ENCODE measurements at places on chromosomes 6 and 20.

GRCh38 chr20:47956268-47956995 lies 171.2 kb upstream of the SULF2 start:
- no peak for DNase-seq

DNA sequence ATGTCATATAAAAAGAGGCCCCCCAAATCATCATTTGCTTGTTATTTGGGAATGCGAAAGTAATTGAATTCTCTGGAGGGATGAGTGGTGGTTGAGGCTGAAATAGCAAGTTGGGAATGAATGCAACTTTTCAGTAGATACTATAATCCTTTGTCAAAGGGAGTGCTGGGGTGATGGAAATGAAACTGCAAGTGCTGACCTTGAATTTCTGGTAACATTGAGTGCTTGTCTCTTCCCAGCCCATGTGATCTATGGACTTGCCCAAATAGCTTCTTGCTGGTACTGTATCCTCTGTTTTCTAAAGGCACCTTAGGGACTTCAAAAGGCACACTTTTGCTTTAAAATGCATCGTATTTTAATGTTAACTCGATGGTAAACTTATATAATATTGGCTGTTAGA lies 14.8 kb downstream of the PAQR8 start:
- no peak for DNase-seq

DNA sequence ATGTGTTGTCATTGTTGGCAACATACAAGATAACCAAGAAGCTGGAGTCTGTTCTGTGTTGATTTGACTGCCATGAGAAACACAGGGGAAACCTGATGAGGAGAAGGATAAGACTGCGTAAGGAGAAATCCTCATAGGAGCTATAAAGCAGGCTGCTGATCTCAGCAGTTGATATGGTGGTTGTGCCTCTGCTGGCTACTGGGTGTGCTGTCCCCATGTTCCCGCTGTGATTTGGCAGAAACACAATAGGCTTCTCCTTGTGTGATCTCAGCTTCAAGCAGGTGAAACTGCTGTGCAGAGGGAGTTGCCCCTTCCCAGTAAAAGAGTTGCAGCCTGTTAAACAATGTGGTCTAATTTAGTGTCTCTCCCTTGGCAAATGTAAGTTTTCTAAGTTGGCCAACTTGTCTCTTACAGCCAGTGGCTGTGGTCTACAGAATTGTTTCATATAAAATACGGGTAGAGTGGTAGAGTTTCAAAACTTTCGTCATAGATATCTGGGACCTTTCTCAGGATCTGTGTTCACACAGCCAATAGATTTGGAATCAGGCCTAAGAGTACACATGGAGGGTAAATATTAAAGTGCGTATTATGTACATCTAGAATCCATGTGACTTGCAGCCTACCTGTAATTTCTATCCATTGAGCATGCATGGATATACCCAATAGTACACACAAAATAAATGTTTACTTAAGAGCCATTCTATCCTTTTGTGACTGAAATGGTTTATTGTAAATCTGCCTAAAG lies 78.4 kb downstream of the RNF144B start:
- no peak for DNase-seq

- no peak for DNase-seq
Measured at GRCh38 chr6:72316675-72317380, 305.0 kb upstream of the KCNQ5 start.

DNA sequence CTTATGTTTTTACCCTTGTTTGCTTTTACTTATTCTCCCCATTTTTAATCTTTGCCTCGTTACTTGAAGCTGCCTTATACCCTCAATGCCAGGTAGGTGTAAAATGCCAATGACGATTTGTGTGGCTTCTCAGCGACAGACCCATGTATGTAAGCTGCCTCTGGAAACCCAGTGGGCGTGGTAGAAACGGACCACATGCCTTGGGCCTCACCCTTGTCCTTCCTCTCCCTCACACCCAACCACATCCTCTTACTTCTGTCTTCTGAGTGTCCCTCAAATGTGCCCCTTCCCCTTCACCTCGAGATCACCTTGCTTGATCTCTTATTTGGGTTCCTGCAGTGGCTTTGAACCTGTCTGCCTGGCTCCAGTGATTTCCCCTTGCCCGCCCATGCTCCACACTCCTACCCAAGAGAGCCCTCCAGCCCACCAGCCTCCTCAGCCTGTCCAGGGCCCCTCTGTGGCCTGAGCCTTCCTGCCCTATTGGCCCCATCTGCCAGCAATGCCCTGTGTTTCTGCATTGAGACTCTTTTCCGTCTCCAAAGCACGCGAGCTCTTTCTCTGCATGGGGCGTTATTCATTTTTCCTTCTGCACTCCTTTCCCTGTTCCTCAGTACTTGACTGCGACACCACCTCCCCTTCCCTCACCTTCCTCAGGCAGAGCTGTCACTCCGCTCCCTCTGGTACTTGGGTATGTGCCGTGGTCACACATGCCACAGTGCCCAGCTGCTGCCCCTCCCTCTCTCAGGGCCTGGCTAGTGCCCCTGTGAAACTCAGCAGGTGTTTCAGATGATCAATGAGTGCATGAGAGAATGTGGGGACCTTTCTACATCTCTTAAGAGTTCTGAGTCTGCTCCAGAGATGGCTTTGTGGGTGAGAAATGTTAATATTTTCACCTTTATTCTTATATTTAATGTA lies 115.4 kb downstream of the SLX4IP start:
- no peak for DNase-seq
